ENCODE measurements at places on chromosomes 1 and 21.

GRCh38 chr1:65393347-65393746 lies 27.1 kb upstream of the LEPR start:
- peak; percentile 11 for DNase-seq

- DNase-seq, result no peak
Observed at GRCh38 chr1:118154220-118154619, 30.8 kb downstream of the SPAG17 start.

GRCh38 chr1:172457479-172458130 lies 13.7 kb upstream of the PIGC start:
- DNase-seq, result no peak

GRCh38 chr1:46130606-46131005 lies 1.8 kb downstream of the PIK3R3 start:
- DNase-seq, result no peak

DNA sequence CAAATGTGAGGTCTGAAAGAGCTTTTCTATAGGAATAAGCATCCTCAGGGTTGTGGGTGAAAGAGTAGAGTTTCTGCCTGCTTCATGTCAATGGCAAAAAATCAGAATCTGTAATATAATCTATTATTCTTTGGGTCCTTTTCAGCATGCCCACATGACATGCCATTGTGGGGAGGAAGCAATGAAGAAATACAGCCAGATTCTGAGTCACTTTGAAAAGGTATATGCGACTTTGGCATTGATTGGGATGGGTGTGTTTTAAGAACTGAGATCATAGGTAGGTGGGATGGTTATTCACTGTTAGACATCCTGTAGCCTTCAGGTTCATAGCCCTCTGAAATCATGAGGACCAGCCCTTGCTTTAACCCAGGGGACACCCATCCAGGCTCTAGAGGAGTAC lies 1.8 kb downstream of the IL20 start:
- DNase-seq, result no peak

DNA sequence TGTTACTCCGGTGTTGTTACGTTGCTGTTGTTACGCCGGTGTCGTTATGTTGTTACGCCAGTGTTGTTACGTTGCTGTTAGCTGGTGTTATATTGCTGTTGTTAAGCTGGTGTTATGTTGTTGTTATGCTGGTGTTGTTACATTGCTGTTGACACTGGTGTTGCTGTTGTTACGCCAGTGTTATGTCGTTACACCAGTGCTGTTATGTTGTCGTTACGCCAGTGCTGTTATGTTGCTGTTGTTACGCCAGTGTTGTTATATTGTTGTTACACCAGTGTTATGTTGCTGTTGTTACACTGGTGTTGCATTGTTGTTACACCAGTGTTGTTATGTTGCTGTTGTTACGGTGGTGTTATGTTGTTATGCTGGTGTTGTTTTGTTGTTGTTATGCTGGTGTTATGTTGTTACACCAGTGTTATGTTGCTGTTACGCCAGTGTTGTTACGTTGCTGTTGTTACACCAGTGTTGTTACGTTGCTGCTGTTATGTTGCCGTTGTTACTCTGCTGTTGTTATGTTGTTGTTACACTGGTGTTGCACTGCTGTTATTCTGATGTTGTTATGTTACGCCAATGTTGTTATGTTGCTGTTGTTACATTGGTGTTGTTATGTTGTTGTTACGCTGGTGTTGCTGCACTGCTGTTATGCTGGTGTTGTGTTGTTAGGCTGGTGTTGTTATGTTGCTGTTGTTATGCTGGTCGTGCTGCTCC lies 25.6 kb downstream of the H6PD start:
- DNase-seq, result no peak

All from NK-92 treated with Interleukin-12 subunit alpha and Interleukin-12 subunit beta, amount 100 ng/mL, for 24 hours (cell line).